ENCODE measurements at places on chromosomes 3 and 15.

DNA sequence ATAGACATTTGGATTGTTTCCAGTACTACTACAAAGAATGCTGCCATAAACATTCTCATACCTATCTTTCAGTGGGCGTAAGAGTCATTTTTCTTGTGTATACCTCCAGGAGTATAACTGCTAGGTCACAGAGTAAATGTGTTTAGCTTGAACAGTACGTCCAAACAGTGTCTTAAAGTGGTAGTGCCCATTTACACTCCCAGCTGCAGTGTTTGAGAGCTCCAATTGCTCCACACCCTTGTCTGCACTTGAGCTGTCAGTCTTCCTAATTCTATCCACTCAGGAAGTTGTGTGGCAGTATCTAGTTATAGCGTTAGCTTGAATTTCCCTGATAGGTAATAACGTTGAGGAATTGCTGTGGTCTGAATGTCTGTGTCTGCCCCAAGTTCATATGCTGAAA is 404.7 kb upstream of the PPP2R3A start:
- DNase-seq, result no peak

GRCh38 chr3:29854821-29855220 is 574.0 kb downstream of the RBMS3 start:
- no peak for DNase-seq

DNA sequence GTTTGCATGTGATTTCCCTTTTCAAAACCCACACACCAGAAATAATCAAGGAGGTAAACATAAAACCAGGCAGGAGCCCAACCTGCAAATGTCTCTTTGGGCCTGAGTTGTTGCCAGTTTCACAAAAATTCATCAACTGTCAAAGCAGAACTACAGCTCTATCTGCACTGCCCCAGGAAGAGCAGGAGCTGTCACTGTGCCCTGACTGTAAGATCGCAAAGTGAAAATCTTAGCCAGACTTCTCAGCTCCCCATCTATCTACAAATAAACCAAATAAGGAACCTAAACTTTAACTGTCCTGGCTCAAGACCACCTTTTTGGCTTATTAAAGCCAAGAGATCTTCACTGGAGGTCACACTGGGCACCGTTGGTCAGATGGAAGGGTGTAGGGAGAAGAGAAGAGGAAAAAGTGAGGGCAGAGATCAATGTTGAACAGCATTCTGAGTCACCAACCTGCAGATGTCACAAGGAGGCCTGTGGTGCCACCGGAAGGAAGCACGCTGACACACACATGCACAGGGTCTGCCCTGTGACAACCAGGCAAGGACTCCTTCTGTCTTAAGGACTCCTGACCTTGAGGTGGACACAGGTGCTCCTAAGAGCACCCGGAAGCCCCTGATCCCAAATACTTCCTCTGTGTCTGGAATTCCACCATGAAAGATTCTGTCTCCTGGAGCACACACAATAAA is 58.7 kb downstream of the RPN1 start:
- no peak for DNase-seq

- DNase-seq, result no peak
Measured at GRCh38 chr3:169613053-169613803, 50.3 kb downstream of the MECOM start.

GRCh38 chr3:167187221-167187620 is 192.9 kb downstream of the ZBBX start:
- DNase-seq, result no peak

DNA sequence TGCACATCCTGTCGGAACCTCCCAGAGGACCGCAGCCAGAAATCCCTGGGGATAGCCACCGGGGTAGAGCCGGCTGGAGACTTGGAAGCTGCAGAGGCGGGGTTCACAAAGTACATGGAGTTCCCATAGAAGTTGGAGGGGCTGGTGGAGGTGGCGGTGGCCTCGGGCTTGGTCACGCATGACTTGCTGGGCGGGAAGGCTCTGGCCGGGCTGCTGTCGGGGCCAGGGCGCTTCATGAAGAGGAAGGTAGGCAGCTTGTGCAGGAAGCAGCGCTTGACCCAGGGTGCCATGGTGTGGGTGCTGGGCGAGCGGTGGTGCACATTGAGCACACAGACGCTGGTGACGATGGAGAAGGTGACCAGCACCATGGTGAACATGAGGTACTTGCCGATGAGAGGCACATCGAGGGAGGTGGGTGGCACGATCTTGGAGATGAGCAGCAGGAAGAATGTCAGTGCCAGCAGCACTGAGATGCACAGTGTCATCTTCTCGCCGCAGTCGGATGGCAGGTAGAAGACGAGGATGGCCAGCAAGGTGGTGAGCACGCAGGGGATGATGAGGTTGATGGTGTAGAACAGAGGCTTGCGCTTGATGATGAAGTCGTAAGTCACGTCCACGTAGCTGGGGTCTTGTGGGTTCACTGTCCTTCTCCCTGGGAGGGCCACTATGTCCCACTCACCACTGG is 8.4 kb upstream of the CHRNA3 start:
- DNase-seq, result no peak

GRCh38 chr15:47188758-47189507 is 528.4 kb upstream of the SEMA6D start:
- no peak for DNase-seq

GRCh38 chr3:2938711-2939110 is 171.5 kb downstream of the IL5RA start:
- no peak for DNase-seq

- DNase-seq, result no peak
Measured at GRCh38 chr3:159451482-159451881, 537.2 kb upstream of the IL12A start.

DNA sequence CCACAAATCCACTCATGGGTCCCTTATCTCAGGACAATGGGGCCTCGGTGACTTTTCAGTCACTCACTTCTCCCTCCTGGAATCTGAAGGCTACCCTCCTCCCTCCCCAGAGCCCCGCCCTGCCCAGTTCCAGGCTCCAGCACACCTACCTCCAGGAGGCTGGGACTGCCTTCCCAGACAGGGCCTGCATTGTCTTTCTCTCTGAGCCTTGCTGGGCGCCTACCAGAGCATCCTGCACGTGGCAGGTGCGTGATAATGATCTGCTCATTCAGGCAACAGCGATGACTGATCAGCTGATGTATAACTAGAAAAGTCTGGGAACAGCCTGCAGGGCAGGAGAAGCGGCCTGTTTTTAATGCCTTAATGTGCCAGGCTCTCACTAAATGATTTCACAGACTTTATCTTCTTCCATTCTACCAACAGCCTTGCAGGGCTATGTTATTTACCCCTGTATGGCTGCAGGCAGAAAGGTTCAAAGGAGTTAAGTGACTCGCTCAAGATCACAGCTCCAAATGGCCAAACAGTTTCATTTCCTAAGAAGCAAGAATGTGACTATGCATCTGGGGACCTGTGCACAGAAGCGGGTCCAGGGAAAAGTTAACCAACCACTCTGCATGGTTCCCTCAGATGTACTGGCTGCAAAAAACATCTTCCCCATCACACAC is 6.3 kb downstream of the ADAMTS17 start:
- DNase-seq, result no peak

GRCh38 chr15:20294651-20295237 is 246.9 kb downstream of the GOLGA6L6 start:
- no peak for DNase-seq

- no peak for DNase-seq
Measured at GRCh38 chr3:20668411-20668810, 482.4 kb upstream of the SGO1 start.

GRCh38 chr3:187085021-187085666 is 54.2 kb downstream of the RPL39L start:
- DNase-seq, result no peak

- DNase-seq, result no peak
Measured at GRCh38 chr3:162538491-162538890, 1041.9 kb downstream of the OTOL1 start.

DNA sequence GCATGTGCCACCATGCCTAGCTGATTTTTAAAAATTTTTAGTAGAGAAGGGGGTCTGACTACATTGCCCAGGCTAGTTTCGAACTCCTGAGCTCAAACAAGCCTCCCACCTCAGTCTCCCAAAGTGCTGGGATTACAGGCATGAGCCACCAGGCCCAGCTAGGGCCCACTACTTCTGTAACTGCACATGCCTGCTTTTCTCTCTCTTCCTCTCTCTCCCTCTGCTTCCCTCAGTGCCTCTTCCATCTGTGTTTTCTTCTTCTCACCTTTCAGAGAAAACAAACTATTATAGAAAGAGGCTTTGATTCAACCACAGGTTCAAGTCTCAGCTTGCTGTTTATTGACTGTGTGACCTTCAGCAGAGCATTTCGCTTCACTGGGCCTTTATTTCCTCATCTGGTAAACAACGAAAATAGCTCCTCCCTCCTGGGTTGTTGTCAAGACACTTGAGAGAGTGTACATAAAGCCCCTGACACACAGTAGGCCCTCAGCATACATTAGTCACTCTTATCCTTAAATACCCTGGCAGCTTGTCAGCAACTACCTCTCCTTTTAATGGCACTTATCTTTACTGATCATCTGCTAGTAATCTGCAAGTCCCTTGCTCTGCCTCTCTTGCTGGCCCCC is 10.2 kb downstream of the TADA3 start:
- no peak for DNase-seq

GRCh38 chr15:56919609-56920366 is 1.3 kb downstream of the TCF12 start:
- DNase-seq, result no peak

- DNase-seq, result no peak
Measured at GRCh38 chr15:94047566-94047965, 183.8 kb upstream of the MCTP2 start.

DNA sequence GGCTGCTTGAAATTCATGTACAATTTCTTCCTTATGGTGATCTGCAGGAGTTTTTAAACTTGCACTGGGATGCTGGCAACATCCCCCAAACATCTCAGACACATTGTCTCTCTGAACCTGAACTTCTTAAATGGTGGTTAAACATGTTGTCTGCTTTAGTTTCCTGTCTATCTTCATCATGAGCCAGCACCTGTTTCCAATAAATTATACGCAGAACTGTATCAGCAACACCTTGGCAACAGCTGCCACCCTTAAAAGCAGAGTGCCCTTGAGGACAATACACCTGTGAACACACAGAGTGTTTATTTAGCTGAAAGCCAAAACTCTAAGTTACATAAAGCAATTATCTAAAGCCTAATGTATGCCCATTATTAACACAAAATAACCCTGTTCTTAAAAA is 242.9 kb downstream of the WNT5A start:
- DNase-seq, result no peak

Measured in activated CD8-positive, alpha-beta memory T cell treated with anti-CD3 and anti-CD28 coated beads for 1 hour (primary cell).